ENCODE measurements at places on chromosomes 16 and 17.

GRCh38 chr16:83933885-83934683, 19.0 kb upstream of the OSGIN1 start:
- DNase-seq: no peak

- DNase-seq: no peak
Observed at GRCh38 chr16:19555938-19556771, 652 bp downstream of the VPS35L start.

DNA sequence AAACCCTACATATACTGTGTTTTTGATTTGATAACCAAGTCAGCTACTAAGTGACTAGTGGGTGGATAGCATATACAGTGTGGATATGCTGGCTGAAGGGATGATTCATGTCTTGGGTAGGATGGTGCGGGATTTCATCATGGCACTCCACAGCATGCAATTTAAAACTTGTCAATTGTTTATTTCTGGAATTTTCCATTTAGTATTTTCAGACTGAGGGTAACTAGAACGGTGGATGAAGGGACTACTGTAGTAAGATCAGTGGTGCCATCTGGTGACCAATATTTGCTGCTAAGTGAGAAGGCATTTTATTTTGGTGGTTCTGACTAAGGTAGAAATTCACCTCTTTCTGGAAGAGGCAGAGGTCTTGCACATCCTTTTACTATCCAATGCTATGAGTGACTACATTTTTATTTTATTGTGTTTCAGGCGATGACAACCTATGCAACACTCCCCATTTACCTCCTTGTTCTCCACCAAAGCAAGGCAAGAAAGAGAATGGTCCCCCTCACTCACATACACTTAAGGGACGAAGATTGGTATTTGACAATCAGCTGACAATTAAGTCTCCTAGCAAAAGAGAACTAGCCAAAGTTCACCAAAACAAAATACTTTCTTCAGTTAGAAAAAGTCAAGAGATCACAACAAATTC, 3.1 kb downstream of the CDC6 start:
- DNase-seq: no peak

DNA sequence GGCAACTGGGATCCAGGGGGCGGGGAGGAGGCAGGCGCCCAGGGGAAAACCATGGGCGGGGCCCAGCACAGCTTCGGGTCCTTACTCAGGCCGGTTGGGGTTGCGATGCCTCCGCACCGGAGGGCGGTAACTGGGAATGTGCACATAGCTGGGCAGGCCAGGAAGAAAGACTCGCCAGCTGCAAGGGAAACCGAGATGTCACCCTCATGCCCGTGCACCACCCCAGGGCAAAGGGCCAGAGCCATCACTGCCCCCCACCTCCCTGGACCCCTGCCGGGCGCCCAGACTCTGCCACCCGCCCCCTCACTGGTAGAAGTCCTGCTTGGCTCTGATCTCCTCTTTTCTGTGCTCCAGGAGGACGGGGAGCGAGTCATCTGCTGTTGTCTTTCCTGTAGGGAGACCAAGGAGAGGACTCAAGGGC, 6.7 kb downstream of the ALOX12B start:
- no peak for DNase-seq

Measured in SK-N-MC (cell line).